ENCODE measurements at places on chromosomes 5 and 9.

GRCh38 chr5:124789104-124789605 is 42.7 kb upstream of the ZNF608 start:
- DNase-seq: no peak

DNA sequence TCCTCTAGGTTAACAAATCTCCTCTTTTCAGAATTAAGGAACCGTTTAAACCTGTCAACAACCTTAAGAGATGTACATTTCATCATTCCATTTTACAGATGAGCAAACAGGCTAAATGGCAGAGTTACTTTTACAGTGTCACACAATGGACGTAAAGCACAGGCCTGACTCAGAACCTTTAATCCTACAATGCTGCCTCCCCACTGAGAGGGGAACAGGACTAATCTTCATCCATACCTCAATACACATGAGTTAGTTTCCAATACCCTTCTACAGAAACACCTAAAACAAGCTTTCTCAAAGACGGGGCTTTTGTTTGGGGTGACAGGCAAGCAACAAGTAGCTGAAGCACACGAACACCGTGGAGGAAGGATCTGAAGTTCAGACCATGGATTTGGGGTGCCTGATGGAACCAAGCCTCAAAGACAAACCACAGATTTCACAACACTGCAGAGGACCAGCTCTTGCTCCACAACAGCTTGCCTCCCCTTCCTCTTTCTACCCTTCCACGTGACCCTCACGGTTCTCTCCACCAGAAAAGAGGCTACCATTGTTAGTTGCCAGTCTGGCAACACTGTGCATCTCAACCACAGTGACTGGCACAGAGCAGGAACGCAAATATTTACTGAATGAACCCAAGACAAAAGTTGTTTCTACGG is 1.8 kb downstream of the RNF130 start:
- DNase-seq: no peak

DNA sequence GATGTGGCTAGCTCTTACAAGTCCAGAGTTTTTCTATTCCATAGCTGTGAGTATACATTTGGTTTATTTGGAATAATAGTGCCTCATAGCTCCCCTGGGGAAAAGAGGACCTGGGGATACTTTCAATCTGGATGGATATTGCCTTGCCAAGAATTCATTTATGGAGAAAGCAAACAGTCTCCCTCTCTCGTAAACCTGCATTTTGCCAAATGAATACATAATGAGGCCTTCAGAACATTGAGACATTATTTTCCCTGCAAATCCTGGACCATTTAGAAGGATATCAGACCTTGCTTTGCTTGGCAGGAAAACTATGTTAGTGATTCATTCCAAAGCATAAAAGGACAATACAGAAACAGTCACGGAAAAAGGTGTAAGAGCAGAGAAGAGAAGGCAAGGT is 569.6 kb upstream of the BRINP1 start:
- no peak for DNase-seq

GRCh38 chr9:116147821-116148220 is 5.8 kb upstream of the PAPPA start:
- DNase-seq: no peak

- DNase-seq: no peak
Measured at GRCh38 chr9:21690561-21690960, 111.9 kb upstream of the MTAP start.

- no peak for DNase-seq
Measured at GRCh38 chr9:91963711-91964240, 13.7 kb upstream of the ROR2 start.

- no peak for DNase-seq
Measured at GRCh38 chr9:75088646-75089372, 495 bp downstream of the OSTF1 start.

DNA sequence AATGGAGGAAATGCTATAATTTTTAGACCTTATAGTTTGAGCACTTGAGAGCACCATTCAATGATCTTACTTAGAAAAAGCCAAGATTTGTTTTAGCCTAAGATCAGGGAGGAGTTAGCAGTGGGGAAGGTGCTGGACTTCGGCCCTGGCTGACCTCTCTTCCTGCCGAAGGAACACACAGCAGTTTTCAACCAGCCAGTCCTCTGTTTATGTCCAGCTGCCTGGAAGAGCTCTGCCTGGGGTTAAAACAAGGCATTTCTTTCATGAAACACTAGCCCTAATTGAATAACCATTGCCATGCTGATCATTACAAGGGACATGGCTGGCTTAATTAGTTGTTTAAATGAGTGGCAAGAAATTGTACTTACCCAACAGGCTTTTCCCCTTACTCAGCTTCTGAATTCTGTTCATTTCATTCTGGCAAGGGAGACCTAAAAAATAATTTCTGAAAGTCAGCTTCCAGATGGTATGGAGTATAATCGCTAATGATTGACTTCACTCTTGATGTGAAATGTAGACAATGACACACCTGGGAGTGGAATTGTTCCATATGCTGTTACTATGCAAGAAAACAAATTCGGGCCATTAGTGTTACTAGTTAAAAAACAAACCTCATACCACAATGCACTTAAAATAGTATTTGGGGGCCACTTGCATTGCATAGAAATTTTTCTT is 514.2 kb downstream of the SPOCK1 start:
- no peak for DNase-seq

DNA sequence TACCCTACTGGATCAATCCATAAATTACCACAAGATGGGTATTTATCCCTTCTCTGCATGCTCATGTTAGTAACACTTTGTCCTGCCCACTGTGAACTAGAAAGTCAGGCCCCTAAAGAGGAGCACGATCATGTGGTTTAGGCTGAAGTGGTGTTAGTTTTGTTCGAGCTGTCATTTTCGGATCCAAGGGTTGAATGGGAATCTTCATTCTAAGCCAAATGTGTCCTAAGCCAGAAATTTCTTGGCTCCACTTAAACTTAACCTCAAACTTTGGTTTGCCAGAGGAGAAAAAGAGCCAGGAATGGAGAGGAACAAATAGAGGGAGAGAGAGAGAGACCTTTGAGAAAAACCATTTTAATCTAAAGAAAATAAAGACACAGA is 837.7 kb upstream of the ZNF608 start:
- DNase-seq: no peak

DNA sequence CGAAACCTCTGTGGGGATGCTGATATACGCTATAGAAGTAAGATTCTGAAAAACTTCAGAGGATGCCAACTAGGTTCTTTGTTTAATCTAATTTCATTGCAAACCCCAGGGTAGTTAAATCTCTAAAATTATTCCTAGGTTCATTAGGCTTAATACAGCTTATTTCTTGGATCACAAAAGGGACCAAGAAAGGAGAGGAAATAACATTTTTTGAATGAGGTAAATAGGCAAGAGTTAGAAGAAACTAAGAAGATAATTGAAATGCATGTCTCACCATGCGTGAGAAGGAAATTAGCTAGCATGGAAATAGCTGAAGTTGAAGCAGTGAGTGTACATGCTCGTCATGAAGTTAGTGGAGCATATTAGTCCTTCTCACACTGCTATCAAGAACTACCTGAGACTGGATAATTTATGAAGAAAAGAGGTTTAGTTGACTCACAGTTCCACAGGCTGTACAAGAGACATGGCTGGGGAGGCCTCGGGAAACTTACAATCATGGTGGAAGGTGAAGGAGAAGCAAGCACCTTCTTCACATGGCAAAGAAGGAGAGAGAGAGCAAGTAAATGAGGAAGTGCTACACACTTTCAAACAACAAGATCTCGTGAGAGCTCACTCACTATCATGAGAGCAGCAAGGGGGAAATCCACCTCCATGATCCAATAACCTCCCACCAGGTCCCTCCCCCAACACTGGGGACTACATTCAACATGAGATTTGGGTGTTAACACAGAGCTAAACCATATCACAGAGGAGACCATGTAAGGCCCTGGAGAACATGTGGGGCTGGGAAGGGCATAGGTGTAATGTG is 125.1 kb upstream of the OSMR start:
- DNase-seq: no peak

GRCh38 chr9:98598861-98599260 is 109.9 kb downstream of the GABBR2 start:
- DNase-seq: no peak

DNA sequence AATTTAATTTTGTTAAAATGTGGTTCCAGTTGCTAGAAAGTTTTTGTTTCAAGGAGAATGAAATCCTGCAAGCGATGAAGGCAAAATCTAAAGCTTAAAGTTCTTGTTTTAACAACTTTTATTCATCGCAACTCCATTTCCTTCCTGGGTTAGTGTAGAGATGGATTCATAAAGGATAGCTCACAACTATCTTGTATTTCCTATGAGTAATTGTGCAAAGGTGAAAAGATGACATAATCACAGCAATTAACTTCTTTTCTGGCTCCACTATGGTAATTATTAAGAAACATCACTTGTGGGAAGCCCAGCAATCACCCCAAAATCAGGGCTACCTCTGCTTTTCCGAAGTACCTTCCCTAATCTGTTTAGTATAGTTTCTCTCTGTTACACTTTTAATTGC is 80.8 kb upstream of the SEMA6A start:
- no peak for DNase-seq

GRCh38 chr9:133120501-133121197 is 391 bp downstream of the RALGDS start:
- DNase-seq: no peak

DNA sequence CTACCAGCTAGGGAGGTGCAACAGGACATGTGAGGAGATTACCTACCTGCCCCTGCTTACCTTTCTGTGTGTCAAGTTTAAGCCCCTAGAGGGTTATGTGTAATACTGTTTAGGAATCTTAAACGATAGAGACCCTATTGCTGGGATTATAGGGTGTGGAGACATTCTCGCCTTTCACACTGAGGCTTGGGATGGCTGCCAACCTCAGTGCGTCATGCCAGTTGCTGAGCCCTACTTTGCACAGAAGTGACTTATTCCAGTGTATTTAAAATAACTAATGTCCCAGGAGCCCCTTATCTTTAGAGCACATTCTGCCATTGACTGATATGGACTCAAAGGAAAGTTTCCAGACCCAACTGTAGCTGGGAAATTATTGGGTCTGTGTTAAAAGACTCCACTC is 76.6 kb upstream of the XPA start:
- no peak for DNase-seq

GRCh38 chr9:90853945-90854344 is 52.3 kb downstream of the SYK start:
- no peak for DNase-seq

DNA sequence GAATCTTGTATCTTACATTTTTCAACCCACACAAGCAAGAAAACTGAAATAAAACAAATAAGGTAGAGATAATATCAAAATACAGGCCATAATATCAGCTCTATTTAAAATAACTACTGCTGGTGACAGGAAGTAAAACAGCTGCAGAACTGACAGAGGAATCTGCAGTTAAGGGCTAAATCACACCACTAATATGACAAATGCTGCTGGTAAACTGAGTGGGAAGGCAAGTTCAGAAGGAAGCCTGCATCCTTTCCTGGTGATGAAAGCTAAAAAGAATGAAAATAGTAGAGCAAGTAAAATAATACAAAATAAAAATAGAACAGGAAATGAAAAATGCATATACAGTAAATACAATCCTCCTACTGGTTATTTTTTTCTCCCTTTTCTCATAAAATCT is 1293.7 kb upstream of the C9orf72 start:
- DNase-seq: no peak

GRCh38 chr9:120242116-120242811 is 337.7 kb downstream of the CDK5RAP2 start:
- no peak for DNase-seq

DNA sequence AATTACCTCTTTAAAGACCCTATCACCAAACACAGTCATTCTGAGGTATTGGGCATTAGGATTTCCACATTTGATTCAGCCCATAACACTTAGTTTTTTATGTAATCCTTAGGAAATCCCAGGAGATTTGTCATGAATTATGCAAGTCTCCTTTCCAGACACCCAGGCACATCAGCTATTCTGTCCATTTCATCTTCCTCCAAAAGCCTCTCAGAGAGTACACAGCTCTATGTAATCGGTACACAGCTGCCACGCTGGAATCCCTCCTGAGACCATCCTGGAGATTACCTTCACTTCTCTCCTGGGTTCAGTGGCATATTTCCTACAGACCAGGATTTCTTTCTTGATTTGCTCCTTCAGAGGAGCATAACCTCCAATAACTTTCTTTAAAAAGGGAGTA is 2309.8 kb upstream of the WWC1 start:
- no peak for DNase-seq

DNA sequence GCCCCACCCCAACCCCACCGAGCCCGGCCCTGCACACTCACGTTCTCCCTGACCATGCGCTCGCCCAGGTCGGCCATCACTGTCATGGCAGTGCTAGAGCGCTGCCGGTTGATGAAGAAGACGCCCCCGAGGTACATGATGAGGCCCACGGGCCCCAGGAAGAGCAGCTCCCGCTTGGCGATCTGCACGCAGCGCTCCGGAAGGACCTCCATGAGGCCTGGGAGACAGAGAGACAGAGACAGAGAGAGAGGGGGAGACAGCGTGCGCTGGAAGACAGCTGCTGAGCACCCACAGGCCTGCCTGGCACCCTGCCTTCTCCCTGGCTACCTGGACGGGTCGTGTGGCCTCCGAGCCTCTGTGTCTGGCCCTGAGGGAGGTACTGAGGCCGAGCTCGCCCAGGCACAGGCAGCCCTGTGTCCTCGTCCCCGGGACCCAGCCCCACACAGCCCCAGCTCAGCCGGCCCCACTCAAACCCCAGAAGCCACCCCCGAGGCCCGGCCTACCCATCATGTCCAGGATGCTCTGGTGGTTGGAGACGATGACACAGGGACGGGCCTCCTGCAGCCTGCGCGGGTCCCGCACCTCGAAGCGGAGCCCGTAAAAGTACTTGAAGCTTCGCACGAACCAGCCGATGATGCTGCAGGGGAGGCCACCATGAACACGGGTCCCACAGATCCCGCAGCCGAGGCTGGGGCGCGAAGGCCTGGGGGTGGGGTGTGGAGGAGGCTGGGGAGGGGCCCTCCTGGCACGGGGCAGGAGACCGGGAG is 10.2 kb downstream of the AGPAT2 start:
- DNase-seq: no peak

DNA sequence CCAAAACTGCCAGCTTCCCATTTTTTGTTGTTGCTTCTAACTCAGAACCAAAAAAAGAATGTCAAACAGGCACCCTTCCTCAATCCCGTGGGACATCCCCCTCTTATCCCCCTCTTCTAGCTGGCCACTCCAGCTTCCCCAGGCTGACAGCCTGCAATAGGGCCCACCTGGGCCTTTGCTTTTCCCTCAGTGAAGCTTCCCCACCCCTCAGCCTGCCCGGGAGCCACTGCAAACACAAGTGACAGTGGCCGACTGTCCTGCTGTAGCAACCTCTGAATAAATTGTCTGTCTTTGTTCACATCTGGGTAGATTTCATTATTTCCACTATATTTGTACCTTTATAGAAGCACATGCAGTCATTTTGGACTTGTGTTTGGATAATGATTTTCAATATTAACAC is 245.3 kb downstream of the GADD45G start:
- no peak for DNase-seq

All from stimulated activated CD8-positive, alpha-beta memory T cell treated with anti-CD3 and anti-CD28 coated beads, Interleukin-15, amount 100 ng/mL, for 4 hours (primary cell).